Fibroblast of the conjunctiva (primary cell): ENCODE measurements at places on chromosomes 2 and 18.

- DNase-seq = no peak
Observed at GRCh38 chr2:188303363-188304031, 11.8 kb downstream of the GULP1 start.

GRCh38 chr2:84674586-84674985 lies 158.3 kb downstream of the DNAH6 start:
- no peak for DNase-seq

- DNase-seq = no peak
Observed at GRCh38 chr18:51196118-51196810, 1.2 kb downstream of the MEX3C start.

GRCh38 chr18:7237673-7238272 lies 6.9 kb downstream of the LRRC30 start:
- DNase-seq = no peak

GRCh38 chr2:178905261-178905660 lies 98.0 kb upstream of the TTN start:
- no peak for DNase-seq

- no peak for DNase-seq
Observed at GRCh38 chr2:40039549-40039948, 260.5 kb upstream of the THUMPD2 start.

- DNase-seq = no peak
Observed at GRCh38 chr2:57733956-57734355, 312.6 kb upstream of the VRK2 start.

DNA sequence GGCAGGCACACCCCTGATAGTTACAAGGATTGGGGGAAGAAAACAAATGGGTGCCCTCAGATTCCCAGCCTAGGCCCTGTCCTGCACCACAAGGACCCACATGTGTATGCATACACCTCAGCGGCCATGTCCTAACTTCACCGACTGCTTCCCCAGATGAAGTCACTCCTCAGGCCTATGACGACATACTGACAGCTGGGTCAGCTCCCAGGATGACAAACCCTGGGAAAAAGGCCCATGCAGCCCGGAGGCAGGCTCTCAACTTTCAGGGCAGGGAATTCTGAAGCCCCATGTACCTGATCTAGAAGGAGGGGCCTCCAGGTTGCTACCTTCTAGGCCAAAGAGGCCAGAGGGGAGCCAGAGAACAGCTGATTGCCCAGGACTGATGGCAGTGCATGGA lies 11.0 kb upstream of the PLEKHM3 start:
- DNase-seq = no peak

GRCh38 chr18:78673516-78674321 lies 305.9 kb upstream of the SALL3 start:
- DNase-seq = no peak

DNA sequence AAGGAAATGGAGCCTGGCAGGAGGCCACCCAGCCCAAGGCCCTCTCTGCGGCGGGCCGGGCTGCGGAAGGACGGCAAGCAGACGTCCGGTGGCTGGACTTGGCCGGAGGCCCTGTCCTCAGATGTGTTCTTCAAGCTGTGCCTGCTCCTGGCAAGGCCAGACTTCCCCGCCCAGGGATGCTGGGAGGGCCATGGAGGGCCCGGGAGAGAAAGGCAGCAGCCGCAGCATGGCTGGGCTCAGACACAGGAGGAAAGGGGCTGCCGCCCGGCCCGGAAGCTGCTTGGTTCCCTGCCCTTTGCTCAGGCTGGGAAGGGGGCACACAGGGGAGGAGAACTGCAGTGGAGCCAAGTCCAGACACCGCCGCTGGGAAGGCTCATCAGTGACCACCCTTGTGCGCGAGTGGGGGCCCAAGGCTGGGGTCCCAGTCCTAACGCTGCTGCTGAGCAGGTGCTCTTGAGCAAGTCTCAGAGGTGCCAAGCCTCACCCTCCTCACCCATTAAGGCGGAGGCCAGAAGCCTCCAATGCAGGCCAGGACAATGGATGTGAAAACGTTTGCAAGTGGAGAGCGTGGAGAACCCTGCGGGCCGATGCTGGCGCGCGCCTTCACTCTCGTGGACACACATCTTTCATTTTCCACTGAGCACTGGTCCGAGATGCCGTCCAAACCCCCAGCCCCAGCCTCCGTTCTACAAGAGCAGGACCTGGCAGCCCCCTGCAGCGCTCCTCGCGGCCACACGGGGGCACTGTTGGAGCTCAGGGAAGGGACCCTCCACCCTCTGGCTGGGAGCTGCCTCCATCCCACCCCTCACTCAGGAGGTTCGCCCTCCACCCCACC lies 7.9 kb downstream of the CROCC2 start:
- DNase-seq = peak; percentile 45

DNA sequence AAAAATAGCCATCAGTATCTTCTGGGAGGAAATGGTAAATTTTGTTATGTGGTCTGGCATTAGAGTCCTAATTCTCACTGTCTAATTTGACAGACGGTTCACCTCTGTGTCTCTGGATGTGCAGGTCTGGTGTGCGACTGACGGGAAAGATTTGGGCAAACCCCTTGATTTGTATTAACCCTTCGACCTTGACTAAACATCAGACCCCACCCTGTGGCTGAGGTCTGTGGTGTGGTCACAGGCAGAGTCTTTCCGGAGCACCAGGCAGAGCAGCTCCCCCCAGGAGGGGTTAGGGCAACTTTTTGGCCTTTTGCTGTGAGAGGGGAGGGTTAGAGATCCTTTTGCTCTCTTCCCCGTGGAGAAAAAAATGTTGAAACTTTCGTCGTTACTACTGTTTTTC lies 6.4 kb downstream of the TWIST2 start:
- DNase-seq = no peak

DNA sequence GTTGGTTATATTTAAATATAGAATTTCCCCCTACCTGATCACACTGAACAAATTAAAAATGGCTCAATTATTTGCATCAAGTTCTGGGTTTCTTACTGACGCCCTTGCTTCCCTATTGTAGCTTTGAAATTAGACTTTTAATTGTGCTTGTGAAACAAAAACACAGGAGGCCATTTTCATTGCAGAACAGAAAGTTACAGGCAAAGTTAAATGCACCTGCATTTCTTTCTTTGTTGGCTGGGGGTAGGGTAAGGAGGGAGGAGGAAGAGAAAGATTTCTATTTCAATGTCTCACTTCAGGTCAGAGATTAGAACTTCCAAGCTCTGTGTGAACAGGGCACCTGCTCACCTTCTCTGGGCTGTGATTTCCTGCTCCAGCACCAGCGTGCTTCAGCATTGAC lies 199.6 kb downstream of the BCL11A start:
- no peak for DNase-seq

DNA sequence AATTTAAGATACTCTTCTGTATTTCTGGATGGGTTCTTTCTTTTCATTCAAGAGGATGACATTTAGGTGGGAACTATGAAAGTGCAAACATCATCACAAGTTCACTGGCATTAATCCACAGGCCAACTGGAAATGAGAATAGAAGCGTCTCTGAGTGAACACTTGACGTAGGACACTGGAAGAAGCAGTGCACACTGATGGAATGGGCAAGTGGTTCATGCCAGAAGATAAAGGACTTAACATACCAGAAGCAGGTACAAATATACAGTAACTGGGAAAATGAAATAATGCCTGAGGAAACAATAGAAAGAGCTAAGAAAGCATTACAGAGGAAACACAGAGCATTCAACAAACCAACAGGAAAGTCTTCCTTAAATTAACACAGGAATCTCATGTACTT lies 120.9 kb upstream of the CCDC195 start:
- DNase-seq = no peak

- DNase-seq = no peak
Observed at GRCh38 chr2:71043531-71044407, 24.7 kb upstream of the NAGK start.

GRCh38 chr2:176518823-176519222 lies 249.6 kb downstream of the MTX2 start:
- DNase-seq = no peak

- no peak for DNase-seq
Observed at GRCh38 chr2:241507430-241508239, 749 bp downstream of the STK25 start.

DNA sequence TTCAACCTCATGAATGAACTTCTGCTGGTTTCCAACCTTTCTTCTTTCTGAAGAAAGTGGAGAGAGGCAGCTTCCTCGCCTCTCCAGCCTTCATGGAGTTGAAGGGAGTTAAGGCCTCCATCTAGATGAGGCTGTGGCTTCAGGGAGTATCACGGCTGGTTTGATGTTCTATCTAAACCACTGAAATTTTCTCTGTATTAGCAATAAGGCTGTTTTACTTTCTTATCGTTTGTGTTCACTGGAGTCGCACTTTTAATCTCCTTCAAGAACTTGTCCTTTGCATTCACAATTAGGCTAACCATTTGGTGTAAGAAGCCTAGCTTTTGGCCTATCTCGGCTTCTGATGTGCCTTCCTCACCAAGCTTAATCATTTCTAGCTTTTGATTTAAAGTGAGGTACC lies 19.9 kb upstream of the CTDP1 start:
- DNase-seq = no peak

DNA sequence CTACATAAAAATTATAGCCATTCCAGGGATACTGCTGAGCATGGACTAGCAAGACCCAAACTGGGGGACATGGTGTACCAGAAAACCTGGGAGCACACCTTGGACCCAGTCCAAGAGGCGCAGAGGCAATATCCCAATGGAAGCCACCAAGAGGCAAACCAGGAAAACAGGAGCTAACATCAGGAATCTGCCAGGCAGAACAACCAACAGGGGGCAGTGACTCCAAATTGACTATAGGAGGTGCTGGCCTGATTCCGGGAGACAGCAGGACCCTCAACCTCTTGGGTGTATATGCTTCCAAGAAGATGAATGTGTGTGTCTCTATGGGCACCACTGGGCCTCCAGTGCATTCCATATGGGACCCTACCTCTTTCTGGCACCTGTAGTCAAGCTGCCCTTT lies 172.7 kb upstream of the ARL4C start:
- DNase-seq = no peak

DNA sequence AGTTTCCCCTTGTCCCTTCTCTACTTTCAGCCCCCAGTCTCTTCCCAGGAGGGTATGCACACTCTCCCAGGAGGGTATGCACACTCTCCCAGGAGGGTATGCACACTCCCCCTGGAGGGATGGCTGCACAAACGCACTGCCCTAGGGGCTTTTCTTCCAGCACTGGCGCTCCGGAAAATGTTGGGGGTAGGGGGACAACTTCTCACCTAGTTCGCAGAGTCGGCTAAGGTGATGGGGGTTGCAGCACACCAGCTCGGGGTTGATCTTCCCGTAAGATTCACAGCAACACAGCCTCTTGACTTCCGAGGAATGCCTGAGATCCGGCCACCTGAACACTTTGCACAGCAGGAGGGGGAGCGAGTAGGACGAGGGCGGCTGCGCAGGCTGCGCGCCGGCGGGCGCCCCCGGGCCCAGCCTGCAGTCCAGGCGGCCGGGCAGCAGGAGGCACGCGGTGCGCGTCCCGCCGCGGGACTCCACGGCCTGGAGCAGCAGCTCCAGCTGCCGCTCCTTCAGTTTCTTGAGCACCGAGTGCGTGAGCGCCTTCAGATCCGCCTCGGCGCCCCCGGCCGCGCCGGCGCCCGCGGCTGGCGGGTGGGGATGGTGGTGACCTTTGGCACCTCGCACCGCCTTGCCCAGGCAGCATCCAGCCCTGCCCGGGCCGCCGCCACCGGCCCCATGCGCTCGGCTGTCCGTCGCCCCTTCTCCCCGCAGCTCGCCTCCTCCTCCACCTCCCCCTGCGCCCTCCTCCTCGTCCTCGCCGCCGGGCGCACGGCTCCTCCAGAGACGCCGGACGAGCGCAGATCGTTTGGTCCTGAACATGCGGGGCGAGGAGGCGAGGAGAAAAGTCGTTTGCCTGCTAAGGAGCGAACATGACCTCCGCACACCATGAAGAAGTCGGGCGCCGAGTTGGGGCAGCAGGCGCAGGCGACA lies 894 bp downstream of the SMAD7 start:
- DNase-seq = no peak

GRCh38 chr2:226443112-226443511 lies 356.5 kb downstream of the IRS1 start:
- no peak for DNase-seq

DNA sequence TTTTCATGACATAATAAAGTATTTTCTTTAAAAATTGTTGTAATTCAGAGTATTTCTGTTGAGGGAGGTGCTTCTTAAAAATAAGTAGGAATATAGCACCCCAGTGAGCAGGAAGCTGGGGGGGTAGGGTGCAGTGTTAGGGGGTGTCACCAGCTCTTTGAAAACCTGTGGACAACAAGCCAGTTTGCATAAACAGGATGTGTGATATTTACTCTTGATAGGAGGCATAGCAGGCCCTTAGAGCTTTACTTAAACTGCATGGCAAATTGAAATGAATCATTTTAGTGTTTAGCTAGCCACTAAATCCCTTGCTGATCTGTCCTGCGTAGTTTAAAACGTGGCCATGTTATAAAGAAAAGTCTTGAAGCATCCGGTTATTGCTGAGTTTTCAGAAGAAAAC lies 8.4 kb downstream of the TGIF1 start:
- no peak for DNase-seq

GRCh38 chr2:205747829-205748386 lies 65.6 kb downstream of the NRP2 start:
- DNase-seq = no peak

GRCh38 chr2:238906936-238907716 lies 59.2 kb downstream of the TWIST2 start:
- no peak for DNase-seq

DNA sequence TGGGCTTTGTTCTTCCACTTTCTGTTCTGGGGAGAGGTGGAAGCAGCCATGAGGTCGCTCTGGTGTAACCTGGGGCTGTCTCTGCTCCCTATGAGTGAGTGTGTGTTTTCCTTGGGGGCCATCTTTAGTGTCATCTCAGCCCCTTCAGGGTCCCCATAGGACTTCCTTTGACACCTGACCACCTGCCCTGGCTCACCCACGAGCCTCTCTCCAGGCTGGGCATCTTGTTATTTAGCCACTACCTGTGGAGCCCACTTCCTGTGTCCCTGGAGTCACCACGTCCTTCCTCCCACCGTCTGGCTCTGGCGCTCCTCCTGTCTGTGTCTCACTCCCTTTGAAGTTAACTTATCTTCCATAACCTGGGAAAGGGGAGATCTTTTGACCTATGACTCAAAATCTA lies 176.0 kb downstream of the UXS1 start:
- DNase-seq = no peak

GRCh38 chr2:206323486-206323885 lies 49.0 kb downstream of the ZDBF2 start:
- no peak for DNase-seq
